ENCODE measurements at places on chromosomes 3 and 15. TPM values are rescaled to one million over a fixed set of nuclear protein-coding genes. Genes with fewer than 3 reads are reported as not detected.

The ASB14 gene
- total RNA-seq, result not detected

The BFSP2 gene
- not detected for total RNA-seq

The LIPH gene
- total RNA-seq, result not detected

The CYP8B1 gene
- total RNA-seq, result not detected

The GCNT3 gene
- 2.2 TPM for total RNA-seq

The ISLR2 gene
- total RNA-seq, result not detected

The NOX5 gene
- total RNA-seq, result 0.46 TPM

The CCR1 gene
- 0.19 TPM for total RNA-seq

The HGD gene
- 0.06 TPM for total RNA-seq

The AMT gene
- 0.11 TPM for total RNA-seq

The CFAP100 gene
- total RNA-seq, result not detected

The GOLGA8T gene
- not detected for total RNA-seq

The SLC22A13 gene
- total RNA-seq, result 0.29 TPM

The TTLL13 gene
- total RNA-seq, result not detected

The FAM43A gene
- total RNA-seq, result 1.8 TPM

The SAXO2 gene
- not detected for total RNA-seq

The HACD2 gene
- 20.5 TPM for total RNA-seq

The GPR149 gene
- not detected for total RNA-seq

The LTK gene
- 2.8 TPM for total RNA-seq

All from LHCN-M2 (cell line).